H7 (cell line): ENCODE measurements at places on chromosomes 1 and 21. TPM values are rescaled to one million over a fixed set of nuclear protein-coding genes. Genes with fewer than 3 reads are reported as not detected.
A peak's percentile ranks its signal among the peaks of the same experiment; 100 is the strongest.

DNA sequence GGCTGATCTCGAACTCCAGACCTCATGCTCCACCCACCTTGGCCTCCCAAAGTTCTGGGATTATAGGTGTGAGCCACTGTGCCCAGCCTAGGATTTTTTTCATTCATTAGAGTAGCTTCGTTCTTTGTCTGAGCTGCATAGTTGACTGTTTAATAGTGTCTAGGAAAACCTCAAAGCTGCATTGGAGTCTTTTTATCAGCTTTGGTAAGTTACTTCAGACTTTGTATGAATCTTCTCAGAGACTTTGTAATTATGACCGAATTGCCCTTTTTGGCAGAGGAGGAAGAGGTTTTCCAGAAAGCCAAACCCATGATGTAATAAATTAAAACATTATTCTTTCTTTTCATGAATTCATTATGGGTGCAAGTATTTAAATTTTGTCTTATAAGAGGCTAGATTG, 5.1 kb downstream of the DNAJB4 start:
- DNase-seq: no peak

DNA sequence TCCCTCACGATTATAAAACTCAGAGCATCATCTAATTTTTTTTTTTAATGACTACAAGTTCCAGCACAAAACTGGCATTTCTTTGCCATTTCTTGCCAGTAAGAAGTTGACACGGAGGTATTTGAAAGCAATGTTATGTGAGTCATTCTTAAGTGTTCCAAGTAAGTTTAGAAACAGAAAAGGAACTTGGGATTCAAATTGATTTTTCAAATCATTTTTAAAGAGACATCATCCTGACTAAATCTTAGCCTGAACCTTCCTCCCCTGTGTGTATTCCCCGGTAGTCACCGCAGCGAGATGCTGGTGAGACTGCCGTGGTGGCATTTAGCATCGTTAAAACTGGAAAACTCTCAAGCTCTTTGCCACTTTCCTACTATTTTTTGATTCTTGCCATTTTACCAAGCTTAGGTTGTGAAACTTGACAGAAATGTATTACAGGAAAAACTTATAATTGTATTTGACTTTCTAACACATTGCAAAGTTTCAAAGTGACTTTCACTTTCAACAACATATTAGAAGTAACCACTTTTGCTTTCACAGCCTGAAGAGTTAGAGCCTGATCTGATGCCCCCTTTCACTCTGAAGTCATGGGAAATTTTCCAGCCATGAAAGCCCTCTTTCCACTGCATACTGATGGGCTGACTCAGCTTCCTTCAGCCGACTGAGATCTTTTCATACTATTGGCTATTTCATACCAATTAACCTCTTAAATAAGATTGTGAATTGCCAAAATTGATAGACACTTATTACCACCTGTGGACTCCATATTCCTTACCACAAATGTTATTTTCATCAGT, 61.4 kb downstream of the OLFML2B start:
- DNase-seq: no peak

DNA sequence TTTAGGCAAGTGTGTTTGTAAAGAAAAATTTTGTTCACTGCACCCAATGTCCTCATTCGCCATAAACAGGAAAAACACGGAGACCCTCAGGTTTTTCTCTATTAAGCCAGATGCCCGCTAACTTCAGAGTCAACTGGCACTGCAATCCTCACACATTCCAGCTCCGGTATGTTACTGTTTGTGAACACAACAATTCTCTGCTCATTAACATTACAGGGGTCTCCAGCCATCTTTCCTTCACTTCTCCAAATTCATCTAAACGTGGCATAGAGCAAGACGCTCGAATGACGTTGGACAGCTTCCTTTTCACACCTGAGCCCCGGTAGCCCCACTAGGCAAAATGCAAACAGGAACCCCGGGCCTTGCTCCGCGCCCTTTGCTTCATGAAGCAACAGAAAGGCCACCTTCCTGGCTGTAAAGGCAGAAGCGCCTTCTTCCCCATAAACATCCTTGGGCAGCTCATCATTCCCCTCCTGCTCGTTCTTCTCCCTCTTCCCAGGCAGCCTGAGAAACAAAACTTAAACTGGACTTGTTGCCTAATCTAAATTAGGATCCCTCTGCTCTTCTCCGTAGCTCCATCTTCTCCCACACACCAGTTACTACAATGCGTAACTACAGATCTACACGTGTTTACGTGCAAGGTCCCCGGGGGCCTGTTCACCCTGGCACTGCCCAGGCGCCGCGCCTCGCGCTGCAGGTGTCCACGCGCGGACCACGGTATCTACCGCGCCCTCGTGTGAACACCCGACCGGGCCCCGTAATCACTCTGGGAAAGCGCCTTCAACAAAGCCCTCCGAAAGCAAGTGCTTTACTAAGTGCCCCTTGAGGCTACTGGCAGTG, 1.2 kb downstream of the LBR start:
- DNase-seq: no peak

GRCh38 chr1:21904704-21905520, 32.2 kb downstream of the HSPG2 start:
- DNase-seq: no peak

- peak; percentile 46 for DNase-seq
These were observed 65.7 kb downstream of the DHRS3 start for GRCh38 chr1:12552111-12552888.

- no peak for DNase-seq
These were observed 139.4 kb downstream of the RUNX1 start for GRCh38 chr21:34909492-34910292.

DNA sequence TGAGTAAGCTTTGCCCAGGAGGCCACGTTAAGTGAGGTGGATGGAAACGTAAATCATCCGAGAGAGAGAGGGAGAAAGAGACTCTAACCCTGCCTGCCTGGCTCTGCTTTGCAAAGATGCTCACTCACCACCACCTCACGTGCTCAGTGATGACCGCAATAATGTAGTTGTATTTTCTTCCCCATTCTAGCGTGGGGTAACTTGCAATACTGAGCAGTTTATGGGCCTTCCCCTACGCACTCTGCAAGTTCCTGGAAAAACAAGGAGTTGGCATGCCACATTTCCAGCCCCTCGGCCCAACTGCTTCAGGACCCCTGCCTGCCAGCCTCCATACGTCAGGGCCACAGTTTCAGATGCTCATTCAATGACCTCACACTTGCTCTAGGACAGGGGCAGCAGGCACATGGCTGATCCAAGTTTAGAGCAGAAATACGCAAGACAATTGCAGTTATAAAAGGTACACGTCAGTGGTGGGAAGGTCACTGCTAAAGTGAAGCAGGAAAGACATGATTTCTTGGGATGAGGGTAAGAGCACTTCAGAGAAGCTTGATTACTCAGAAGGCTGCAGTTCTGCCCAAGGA, 112.5 kb upstream of the RAB4A start:
- no peak for DNase-seq

CA6 gene
- not detected in 2 replicates for total RNA-seq
